Activated CD8-positive, alpha-beta memory T cell treated with anti-CD3 and anti-CD28 coated beads for 1 hour (primary cell): ENCODE measurements at places on chromosomes 12 and 14.

- DNase-seq, result no peak
Observed at GRCh38 chr12:127944211-127944899, 322.6 kb upstream of the TMEM132C start.

GRCh38 chr12:58725400-58726105 is 194.8 kb downstream of the LRIG3 start:
- DNase-seq, result no peak

GRCh38 chr12:92493816-92494215 is 209.0 kb upstream of the PLEKHG7 start:
- no peak for DNase-seq

- DNase-seq, result no peak
Observed at GRCh38 chr12:6067152-6067916, 57.1 kb downstream of the VWF start.

- no peak for DNase-seq
Observed at GRCh38 chr12:29750928-29751220, 32.9 kb downstream of the TMTC1 start.

DNA sequence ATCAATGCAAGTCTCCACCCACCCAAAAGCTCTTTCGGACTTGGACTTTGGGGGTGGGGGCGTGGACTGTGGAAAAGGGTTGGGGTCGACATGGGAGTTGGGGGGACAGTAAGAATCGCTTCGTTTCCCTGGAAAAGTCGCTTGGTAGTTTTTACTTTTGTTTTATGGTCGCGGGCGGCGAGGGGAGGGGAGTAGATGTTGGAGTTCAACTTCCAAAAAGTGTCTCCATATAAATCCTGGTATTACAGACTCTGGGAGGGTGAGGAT is 568 bp upstream of the BCL11B start:
- DNase-seq, result no peak

GRCh38 chr14:68807148-68807600 is 14.3 kb upstream of the ZFP36L1 start:
- DNase-seq, result no peak

DNA sequence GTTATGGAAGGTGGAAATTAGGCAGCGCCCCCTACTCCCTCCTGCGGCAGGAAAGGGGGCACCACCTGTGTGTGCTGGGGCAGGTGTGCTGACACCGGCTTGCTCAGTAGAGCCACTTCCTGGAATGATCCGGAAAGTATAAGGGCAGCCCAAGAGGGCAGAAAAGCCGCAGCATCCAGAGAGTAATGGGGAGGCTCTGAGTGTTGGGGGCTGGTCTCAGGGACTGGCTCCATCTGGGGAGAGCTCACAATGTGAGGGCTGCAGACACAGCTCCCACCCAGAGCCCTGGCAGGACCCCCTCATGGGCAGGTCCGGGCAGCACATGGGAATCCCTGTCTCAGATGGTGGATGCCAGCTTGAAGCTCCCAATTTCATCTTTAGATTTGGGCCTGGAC is 187.6 kb upstream of the C14orf180 start:
- no peak for DNase-seq

DNA sequence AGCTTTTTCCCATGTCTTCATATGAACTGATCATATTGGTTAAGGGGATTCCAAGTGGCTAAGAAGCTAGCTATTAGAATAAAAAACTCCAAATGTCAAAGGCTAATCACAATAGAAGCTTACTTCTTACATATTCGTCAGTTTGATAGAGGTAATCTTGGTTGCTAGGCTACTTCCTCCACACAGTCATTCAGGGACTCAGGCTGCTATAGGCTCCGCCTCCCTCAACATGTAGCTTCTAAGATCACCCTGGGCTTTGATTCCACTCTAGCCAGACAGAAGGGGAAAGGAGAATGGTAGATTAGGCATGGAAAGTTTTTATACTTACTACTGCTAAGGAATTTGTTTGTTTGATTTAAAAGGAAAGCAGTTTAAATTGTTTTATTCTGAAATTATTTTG is 207.9 kb downstream of the EFCAB11 start:
- no peak for DNase-seq

DNA sequence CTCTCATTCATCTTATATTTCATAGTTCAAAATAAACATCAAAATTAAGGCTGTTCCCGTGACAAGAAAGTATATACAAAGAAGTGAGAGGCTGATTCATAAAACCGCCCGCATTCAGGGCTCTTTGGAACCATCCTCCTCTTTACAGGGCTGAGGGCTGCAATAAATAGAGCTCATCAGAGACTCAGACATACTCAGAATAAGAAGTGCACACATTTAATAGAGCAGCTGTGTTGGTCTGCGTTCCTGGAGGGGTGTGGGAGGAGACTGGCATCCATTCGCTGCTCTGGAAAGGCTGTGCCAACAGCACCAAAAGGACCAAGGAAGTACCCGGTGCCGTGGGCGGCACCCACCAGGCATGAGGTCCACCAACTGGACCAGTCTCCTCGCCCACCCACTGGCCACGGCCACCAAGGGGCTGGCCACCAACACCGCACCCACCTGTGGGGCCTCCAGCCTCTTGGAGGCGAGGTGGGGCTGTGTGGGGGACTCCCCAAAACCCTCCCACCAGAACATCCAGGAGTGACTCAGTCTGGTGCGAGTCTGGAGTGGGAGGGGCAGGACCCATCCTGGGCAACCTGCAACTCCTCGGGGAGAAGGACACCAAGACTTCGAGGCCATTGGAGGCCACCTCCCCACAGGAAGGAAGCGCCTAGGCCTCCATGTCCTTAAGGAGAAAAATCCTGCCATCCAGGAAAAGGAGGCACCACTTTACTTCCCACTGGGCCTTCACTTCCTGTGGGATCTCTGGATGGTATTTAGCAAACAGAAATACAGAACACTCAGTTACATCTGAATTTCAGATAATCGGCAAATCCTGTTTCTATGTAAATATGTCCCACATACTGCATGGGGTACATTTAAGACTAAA is 32.7 kb downstream of the VCPKMT start:
- DNase-seq, result no peak

DNA sequence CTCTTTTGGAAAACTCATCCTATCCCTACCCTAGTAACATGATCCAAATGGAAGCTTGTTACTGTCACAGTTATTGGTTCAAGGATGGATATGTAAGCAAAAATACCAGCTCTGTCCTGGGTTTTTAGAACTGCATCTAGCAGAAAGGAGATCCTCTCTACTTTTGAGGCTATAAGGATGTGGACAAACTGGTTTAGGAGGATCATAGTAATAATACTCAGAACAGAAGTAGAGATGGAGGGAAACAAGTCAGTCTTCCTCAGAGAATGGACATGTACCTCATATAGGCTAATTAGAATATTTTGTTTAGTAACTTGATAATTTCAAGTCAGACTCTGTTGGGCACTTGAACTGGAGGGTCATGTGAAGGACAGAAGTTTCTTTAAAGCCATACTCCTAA is 26.6 kb downstream of the FUT8 start:
- DNase-seq, result no peak

DNA sequence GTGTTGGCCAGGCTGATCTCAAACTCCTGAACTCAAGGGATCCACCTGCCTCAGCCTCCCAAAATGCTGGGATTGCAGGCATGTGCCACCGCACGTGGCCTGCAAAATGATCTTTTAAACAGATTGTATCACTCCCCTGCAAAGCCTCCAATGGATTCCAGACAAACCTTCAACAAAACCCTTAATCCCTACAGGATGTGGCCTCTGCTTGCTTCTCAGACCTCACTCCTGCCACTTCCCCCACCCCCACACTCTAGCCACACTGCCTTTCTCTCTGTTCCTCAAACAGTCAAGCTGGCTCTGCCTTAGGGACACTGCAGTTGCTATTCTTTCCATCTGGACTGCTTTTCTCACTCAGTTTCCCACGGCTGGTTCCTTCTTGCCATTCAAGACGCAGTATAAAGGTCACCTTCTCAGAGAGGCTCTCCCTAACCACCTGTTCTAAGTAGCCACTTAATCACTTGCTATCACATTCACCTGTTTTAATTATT is 47.3 kb upstream of the TMED10 start:
- no peak for DNase-seq

GRCh38 chr12:47722136-47722834 is 3.0 kb downstream of the ENDOU start:
- DNase-seq, result no peak

DNA sequence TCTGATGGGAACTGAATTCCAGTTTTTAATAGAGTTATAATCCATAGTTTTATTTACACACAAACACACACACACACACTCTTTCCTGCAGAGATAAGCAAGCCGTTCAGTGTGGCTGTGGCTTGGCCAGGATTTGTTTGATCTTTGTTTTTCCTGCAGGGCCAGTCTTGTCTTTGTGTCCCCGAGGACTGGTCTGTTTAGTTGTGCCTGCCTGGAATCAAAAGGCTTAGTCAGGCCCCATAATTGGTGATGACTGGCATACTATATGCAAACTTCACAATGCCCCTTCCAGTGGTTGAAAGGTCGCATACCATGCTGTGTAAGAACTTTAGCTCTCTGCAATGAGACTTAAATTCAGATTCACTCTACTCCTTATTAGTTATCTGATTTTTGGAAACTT is 26.0 kb downstream of the WBP11 start:
- no peak for DNase-seq

- DNase-seq, result no peak
Observed at GRCh38 chr14:25122211-25122610, 72.3 kb upstream of the STXBP6 start.

DNA sequence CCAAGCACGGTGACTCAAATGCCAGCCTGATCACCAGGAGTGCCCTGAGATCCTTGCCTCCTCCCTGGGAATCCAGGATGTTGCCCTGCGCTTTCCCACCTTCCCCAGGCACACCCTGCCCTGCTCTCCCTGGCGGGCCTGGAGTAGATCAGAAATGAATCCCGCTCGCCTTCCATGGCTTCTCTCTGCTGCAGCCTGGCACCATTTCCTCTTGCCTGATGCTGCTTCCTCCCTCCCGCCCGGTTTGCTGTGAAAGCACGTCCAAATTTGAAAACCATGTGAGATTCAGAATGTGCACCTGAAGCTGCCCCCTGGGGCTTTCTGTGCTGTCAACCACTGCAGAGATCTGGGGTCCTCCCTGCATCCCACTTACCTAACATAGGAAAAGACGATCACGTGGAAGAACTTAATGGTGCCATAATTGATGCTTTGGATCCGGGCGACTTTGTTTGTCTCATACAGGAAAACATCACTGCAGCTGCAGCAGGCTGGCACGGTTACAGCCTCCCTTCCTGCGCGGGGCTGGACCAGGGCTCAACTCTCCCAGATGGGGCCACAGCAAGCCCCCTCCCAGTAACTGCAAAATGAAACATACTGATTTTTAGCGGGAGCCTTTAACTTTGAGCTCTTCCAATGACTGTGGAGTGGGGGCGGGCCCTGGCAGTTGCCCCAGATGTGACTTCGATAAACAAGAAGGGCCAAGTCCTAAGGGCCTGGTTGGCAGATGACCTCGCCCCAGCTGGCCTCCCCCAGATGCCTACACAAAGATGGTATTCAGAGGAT is 24.9 kb upstream of the C12orf76 start:
- DNase-seq, result no peak

GRCh38 chr14:30381861-30382480 is 177.0 kb upstream of the G2E3 start:
- no peak for DNase-seq

DNA sequence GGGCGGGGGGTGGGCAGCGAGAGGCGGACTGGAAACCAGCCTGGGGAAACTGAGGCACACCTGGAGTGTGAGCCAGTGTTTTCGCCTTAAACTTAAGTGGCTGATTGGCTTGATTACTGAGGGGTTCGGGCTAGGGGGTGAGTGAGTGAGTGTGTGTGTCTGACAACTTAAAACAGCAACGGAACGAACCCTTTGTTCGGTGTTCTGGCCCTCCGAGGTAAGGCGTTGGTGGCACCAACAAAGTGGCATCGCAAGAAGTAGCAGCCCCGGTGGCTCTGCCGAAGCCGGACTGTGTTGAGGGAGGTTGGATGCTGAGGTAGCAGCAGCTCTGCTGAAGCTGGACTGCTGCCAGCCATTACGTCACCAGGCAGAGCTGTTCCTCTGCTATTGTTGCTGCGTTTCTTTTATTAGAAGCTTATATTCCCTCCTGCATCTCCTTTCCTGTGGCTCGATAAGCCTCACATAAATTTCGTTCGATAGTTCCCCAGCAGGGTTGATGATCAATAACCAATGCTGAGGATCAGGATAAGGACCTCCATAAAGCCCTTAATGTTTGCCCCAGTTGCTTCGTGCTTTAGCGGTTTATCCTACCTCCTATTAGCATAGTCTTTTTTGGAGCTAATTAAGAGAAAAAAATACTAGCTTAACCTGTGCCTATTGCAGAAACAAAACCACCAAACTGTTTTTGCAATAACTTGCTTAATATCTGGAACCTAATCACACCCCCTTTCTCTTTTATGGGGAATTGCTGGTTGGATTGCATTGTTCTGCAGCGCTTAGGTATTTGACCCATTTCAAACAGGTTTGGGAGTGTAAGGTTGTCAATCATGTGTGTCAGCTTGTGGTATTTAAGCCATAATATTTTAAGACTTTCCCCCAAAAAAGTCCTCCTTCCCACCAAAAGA is 1.3 kb downstream of the GPR137C start:
- DNase-seq, result peak; percentile 67

DNA sequence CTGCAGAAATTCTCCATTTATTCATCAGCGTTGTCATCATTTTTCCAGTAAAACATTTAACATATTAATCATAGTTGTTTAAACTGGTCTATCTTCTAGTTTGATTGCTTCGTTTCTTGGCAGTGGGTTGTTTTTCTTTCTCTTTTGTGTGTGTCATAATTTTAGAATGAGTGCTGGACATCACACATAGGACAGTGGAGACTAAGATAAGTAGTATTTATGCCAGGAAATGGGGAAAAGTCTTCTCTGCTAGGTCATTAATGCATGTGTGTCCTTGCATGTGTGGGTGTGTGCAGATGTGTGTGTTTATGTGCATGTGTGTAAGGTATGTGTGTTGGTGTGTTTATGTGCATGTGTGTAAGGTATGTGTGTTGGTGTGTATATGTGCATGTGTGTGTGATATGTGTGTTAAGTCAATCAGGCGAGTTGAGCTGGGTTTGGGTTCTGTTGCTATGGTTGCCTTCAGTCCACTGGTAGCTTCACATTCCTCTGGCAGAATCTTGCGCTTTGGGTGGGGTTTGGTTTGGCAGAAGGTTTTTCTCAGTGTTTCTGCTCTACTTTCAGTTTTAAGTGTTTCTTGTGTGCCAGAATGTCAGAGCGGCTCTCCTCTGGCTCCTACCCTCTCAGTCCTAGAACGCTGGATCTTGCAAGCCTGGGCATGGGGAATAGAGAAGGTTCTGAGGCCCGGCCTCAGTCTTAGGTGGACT is 7.8 kb upstream of the ADGRD1 start:
- DNase-seq, result no peak

- no peak for DNase-seq
Observed at GRCh38 chr12:47234576-47235141, 154.9 kb upstream of the AMIGO2 start.

- no peak for DNase-seq
Observed at GRCh38 chr12:130226771-130227170, 64.5 kb downstream of the FZD10 start.

DNA sequence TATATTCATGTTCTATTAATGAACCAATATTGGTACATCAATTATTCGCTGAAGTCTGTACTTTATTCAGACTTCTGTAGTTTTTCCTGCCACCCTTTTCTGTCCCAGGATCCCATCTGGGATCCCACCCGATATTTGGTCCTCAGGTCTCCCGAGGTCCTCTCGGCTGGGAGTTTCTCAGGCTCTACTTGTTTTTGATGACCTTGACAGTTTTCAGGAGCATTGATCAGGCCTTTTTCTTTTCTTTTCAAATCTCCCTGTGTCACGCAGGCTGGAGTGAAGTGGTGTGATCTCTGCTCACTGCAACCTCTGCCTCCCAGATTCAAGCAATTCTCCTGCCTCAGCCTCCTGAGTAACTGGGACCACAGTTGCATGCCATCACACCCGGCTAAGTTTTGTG is 11.2 kb downstream of the BRI3BP start:
- DNase-seq, result no peak
